ENCODE measurements at places on chromosomes 4 and X.
A peak's percentile ranks its signal among the peaks of the same experiment; 100 is the strongest.

GRCh38 chrX:30680618-30681017, 27.4 kb downstream of the GK start:
- no peak for DNase-seq

- no peak for DNase-seq
These were observed 119.0 kb downstream of the ADGRL3 start for GRCh38 chr4:61319156-61319555.

DNA sequence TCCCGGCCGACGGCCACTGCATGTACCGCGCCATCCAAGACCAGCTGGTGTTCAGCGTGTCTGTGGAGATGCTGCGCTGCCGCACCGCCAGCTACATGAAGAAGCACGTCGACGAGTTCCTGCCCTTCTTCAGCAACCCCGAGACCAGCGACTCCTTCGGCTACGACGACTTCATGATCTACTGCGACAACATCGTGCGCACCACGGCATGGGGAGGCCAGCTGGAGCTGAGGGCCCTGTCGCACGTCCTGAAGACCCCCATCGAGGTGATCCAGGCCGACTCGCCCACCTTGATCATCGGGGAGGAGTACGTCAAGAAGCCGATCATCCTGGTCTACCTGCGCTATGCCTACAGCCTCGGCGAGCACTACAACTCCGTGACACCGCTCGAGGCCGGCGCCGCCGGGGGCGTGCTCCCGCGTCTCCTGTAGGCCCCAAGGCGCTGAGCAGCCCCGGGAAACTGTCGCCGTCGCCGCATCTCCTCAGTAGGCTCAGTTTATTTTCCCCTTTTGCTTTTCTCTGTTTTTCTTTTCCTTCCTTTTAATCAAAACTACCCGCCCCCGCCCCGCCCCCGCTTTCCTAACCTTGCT, 799 bp downstream of the OTUD6A start:
- DNase-seq, result no peak

DNA sequence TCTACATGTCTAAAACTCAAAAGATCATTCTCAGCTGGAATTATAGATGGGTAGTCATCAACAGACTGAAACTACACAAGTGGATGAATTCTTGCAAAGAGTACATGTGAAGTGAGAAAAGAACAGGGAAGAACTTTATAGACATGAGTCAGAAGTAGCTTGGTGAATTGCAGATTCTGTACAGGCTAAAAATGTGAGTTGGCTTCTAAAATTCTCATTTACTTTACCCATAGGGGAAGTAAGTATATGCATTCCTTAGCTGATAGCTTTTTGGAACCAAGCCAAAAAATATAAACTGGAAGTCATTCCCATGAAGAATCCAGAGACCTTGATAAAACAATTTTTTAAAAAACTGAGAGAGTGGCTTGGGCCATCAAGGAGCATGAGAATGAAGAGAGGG, 584.2 kb upstream of the FTHL17 start:
- no peak for DNase-seq

DNA sequence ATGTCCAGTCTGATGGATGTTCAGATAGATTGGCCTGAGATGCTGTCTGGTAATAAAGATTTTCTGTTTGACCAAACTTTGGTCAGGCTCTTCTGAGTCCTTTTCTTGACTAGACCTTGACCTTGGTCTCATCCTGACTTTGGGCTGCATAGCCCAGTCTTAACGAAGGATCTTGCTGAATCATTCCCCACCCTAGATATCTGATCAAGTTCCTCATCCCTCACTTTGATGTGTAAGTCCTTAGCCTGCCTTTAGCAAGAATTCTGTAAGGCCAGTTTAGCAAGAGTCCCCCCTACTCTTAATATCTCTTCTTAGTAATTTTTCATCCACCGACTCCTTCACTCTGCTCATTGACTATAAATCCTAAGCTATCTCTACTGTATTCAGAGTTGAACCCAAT, 244.4 kb upstream of the JADE1 start:
- no peak for DNase-seq

DNA sequence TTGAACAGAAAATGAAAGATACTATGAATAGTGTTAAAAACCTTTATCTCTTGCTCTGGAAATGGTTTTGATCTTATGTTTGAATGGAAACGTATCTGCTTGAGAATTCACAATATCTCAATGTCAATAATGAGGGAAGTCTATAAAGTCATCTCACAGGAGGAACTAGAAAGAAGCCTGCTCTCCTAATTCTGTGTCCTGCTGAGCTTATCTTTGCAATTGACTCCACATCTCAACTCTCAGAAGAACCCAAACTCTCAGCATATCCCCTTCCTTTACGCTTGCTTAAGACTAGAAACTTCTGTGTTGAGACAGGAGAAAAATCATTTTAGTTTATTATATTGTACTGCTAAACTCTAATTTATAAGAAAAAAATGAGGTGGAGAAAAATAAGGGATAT, 8.3 kb upstream of the PF4V1 start:
- no peak for DNase-seq

- DNase-seq, result no peak
These were observed 232.4 kb downstream of the DCTD start for GRCh38 chr4:182684796-182685195.

DNA sequence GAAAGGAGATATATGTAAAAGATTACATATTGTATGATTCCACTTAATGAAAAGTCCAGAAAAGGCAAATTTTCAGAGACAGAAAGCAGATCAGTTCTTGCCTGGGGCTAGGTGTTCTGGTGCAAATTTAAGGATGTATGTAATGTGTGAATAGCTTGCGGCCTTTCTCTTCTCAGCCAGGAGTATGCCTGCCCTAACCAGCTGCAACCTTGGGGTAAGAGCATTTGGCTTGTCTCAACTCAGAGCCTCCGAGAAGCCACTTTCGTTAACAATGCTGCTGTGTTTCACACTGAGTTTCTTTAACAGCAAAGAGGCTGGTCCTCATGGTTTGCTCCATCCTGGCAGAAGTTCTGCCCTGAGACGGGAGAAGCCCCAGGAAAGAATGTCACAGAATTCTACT, 102.7 kb downstream of the SPCS3 start:
- no peak for DNase-seq

GRCh38 chr4:58166490-58166889, 1056.3 kb upstream of the IGFBP7 start:
- DNase-seq, result no peak

- no peak for DNase-seq
These were observed 383.7 kb downstream of the IDS start for GRCh38 chrX:149121206-149121920.

DNA sequence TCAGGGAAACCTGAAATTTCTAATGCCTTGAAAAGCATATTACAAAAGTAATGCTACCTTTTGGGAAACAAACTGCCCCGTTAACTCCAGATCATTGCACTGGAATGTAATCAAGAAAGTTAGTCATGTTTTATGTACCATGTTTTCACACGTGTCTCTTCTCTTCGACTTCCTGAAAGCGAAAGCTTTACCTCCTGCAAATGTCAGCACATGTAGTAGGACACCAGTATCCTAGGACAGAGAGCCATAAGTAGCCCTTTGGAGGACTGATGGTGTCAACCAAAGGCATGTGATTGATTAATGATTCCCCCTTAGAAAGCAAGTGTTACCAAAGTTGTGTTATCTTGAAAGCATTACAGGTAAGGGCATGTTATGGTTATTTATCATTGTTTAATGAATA, 8.8 kb upstream of the MND1 start:
- no peak for DNase-seq

DNA sequence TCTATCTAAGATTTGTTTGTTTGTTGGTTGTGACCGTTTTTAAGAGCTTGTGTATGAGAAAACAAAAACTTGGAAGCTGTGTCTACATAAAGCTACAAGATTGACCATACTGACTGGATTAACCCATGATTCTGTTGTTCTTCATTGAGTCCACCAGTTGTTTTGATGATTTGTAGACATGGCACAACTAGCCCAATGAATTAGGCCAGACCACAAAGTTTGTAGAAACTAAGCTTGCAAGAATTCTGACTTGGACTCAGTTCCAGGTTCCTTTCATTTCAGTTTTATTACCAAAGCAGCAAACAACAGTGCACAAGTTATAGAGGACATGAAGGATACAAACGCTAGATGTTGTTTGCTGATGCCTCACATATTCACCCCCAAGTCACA, 119.3 kb downstream of the RASGEF1B start:
- no peak for DNase-seq

DNA sequence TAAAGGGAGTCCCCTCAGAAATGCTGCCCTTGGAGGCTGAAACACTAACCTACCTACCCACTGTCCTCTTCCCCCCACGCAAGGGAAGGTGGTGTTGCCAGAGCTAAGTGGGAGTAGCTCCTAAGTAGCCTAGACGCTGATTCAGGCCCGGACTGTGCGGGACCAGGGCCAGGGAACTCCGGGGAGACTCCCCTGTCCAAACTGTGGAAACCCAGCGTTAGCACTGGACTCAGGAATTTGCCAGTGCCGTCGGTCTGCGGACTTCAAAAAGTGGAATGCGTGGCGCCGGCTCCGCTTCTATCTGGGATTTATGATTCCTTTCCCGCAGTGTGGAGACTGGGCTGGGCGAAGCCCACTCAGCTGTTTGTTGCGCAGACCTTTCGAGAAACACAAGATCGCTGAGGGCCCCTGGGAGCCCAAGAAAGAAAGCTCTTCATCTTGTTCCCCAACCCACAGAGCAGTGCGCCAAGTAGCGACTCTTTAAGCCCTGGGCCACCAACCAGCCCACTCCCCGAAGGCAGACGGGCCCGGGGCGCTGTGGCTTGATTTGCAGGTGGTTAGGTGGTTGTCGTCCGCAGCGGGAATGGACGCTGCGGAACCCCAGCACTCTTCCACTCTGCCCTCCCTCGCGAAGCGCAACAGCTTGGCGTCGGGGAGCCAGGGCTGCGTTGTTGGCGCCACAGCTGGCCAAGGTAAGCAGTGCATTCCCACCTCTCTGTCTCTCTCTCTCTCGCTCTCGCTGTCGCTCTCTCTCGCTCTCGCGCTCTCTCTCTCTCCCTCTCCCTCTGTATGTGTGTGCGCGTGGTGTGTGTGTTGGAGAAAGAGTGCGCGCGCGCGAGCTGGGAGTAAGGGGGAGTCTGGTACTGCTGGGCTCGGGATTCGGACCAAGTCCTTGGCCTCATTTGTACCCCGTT, 2.0 kb downstream of the TMEM255A start:
- peak; percentile 60 for DNase-seq

GRCh38 chrX:56499372-56499771, 64.1 kb upstream of the UBQLN2 start:
- no peak for DNase-seq

GRCh38 chrX:103362474-103362873, 6.2 kb downstream of the TCEAL9 start:
- peak; percentile 80 for DNase-seq

- peak; percentile 32 for DNase-seq
These were observed 13.6 kb upstream of the CXCL2 start for GRCh38 chr4:74112399-74113105.

DNA sequence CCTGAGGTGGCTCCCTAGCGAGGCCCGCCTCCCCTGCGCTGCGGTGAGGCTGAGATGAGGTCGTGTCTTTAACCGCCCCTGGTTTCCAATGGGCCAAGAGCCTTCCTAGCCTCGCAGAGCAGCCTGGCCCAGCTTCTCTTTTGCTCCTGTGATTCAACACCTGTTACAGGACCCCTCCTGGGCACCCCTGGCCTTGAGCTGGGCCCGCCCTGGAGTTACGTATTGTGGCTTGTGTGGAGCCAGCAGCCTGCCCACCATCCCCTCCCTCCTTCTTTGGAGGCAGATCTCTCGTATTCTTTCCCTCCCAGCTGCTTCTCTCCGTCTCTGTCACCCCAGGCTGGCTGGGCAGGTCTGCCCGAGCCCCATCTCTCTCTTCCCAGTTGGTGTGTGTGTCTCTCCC, 19.3 kb upstream of the UBA1 start:
- no peak for DNase-seq

- peak; percentile 55 for DNase-seq
These were observed 1.2 kb downstream of the PPARGC1A start for GRCh38 chr4:23888421-23889319.

- DNase-seq, result no peak
These were observed 104.1 kb upstream of the SCOC start for GRCh38 chr4:140269369-140269768.

DNA sequence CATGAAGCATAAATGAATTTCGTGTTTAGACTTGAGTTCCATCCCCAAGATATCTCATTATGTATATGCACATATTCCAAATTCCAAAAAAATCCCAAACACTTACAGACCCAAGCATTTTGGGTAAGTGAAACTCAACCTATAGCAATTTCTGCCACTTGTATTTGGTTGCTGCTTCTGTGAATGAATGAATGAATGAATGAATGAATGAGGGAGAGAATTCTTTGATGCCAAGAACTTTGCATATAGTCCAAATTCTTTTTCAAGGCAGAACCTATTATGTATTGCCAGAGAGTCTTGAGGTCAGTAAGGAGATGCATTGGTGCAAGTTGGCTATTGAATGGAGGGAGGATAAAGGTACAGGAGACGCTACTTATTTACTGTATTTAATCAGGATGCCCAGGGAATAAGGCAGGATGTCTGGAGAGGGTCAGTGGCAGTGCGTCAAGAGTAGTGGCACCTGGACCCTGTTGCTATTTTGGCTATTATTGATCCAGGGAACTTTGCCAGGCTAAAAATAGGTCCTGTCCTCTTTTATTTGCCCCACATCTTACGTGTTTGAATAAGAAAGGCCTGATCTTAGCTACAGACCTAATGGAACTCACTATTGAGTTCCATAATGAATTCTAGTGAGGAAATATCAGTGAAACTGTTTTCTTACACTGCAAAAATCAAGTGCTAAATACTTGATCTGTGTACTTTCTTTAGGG, 33.9 kb downstream of the ANAPC4 start:
- DNase-seq, result no peak

GRCh38 chr4:163284304-163284703, 48.1 kb downstream of the NPY1R start:
- no peak for DNase-seq

DNA sequence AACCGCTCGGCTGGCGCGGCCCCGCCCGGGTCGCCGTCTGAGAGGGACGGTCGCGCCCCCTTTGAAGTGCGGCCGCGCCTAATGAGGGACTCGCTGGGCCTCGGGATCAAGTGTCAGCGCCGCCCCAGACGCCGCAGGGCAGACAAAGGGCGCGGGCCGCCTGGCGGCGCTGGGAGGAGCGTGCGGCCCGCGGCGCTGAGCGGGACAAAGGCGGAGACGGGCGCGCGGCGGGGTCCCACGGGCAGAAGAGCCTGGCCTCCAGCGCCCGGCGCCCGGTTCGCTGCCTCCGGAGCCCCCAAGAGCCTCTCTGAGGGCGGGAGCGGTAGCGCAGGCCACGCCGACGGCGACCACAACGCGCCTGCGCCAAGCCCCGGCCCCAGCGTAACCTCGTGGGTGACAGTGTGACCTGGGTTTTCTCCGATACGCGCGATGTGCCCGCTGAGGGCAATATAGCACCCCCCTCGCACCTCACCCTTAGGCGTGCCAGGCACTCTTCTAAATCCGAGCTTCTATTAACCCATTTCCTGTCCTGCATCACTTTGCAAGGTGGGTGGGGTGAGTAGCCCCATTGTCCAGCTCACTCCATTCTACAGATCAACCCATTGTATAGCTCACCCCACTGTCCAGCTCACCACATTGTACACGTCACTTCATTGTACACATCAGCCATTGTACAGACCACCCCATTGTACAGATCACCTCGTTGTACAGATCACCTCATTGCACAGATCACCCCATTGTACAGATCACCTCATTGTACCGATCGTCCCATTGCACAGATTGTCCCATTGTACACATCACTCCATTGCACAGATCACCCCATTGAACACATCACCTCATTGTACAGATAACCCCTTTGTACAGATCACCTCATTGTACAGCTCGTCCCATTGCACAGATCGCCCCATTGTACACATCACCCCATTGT, 33.7 kb upstream of the STX18 start:
- DNase-seq, result peak; percentile 55

GRCh38 chr4:26032630-26033317, 118.8 kb downstream of the SMIM20 start:
- no peak for DNase-seq

- DNase-seq, result no peak
These were observed 135.7 kb upstream of the MAMLD1 start for GRCh38 chrX:150227321-150227860.
